Stimulated activated CD4-positive, alpha-beta T cell treated with anti-CD3 and anti-CD28 coated beads, Interleukin-1b, Interleukin-23, amount 100 ng/mL, for 48 hours (primary cell): ENCODE measurements at places on chromosomes 4 and X.

DNA sequence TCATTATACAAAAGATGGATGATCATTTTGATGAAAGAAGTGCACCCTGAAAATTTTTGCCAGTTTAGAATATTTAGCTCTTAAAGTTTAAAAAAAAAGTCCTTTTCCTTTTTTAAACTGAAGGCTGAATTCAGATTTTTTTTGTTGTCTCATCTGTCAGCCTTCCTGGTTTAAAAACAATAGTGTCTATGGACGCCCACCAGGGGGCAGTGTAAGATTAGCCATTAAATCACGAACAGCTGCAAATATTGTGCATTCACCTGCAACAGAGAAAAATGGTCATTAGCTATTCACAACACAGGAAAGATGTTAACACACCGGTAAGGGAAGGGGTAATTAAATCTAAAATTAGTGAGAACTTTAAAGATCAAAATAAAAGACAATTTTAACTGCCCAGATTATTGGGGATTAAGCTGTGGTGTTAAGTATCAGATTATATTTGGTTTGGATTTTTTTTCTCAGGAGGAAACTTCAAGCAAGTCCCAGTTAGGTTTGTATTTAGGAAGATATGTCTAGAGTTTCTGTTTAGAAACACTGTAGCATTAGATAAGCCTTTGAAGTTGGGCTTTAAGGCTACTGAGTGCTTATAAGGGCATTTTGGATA is 4.4 kb upstream of the CXorf38 start:
- DNase-seq: peak; percentile 55

DNA sequence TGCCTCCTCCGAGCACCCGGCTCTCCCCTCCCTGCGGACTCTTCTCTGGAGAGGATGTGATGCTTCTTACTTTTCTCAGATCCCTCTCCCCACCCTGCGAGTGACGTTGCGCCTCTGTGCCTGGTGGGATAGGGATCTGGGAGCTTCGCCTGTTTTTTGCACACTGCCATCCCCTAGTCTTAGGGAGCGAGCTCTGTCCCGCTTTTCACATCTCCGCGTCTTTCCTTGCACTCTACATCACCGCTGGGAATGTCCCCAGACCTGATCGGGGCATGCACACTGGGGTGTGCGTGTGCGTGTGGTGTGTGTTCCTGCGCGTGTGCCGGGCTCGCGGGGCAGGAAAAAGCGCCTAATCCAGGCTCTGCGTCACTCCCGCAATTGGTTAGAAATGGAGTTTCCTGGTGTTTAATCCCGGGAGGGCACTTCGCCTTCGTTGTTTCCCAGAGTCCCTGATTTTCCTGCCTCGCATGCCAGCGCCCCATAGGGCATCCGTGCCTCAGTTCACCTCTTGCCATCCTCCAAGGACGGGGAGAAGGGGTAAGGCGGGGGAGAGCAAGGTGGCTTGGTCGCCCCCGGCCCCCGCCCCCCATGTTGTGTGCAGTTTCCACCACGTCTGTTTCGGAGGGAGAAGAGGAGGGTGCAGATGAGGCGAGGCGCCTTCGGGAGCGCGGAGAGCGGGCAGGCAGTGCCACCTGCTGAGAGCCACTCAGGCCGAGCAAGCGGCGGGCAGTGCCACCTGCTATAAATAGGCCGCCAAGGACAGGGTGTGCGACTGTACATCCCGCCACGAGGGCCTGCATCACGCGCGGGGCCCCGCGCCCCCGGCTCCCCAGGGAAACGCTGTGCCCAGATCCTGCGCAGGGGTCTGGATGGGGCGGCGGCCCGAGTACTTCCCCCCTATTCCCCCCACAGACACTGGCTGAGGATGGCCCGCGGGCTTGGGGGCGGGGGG is 759 bp upstream of the TBC1D1 start:
- peak; percentile 30 for DNase-seq

- no peak for DNase-seq
Measured at GRCh38 chrX:86805241-86805640, 657.0 kb downstream of the DACH2 start.

DNA sequence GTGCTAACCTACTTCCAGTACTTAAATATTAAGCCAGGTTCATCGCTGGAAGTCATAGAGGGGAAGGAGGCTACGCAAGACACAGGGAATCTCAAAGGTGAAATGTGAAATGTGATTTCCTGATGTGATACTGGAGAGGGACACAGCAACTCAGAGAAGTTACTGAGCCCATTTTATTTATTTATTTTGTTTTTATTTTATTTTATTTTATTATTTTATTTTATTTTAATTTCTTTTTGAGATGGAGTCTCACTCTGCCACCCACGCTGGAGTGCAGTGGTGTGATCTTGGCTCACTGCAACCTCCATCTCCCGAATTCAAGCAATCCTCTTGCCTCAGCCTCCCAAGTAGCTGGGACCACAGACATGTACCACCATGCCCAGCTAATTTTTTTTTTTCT is 19.7 kb downstream of the CLRN2 start:
- DNase-seq: no peak

DNA sequence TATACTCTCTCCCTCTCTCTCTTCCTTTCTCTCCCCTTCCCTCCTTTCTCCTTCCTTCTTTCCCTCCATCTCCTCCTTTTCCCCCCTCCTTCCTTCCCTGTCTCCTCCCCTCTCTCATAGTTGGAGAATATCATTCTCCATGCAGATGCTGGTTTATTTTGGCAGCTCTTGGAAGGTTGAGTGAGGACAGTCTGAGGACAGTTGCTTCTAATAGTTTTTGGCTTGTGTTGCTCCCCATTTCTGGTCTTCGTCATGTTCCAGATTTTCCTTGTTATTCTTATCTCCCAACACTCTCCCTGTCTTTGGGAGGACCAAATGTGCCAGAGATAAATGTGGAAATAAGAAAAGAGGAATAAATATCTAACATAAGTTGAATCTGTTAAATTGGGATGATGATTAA is 263.0 kb downstream of the FRMPD4 start:
- DNase-seq: no peak

- DNase-seq: no peak
Measured at GRCh38 chr4:41258783-41259182, 2.1 kb downstream of the UCHL1 start.

DNA sequence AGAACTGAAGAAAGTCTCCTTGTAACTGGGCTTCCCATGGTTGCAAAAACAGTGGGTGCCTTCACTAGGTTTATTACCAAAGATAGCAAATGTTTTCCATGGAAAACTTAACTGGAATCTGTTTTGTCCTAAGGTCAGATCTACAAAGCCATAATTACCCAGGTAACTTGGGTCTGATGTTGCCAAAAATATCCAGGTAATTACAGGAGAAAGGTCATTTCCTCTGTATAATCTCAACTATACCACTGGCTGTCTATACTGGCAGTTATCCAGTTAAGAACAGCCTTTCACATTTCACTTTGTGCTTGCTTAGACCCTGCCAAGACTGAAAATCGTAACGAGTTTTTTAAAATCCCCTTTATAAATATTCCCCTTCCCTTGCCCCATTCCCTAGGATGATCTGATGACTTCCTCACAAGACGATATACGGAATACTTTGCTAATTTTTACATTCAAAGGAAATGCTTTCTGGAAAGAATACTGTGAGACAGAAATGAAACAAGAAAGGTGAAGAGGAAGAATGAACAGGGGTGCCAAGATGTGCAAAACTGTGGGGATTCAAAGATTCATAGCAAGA is 105.5 kb downstream of the MAML3 start:
- DNase-seq: no peak

GRCh38 chr4:38787693-38788092 is 4.9 kb upstream of the TLR10 start:
- no peak for DNase-seq

DNA sequence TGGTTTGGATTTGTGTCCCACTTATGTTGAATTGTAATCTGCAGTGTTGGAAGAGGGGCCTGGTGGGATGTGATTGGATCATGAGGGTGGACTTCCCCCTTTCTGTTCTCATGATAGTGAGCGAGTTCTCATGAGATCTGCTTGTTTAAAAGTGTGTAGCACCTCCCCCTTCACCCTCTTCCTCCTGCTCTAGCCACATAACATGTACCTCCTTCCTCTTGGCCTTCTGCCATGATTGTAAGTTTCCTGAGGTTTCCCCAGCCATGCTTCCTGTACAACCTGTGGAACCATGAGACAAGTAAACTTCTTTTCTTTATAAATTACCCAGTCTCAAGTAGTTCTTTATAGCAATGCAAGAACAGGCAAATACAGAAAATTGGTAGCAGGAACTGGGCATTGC is 138.7 kb downstream of the INPP4B start:
- DNase-seq: no peak

- no peak for DNase-seq
Measured at GRCh38 chr4:145732001-145732815, 52.3 kb downstream of the C4orf51 start.

DNA sequence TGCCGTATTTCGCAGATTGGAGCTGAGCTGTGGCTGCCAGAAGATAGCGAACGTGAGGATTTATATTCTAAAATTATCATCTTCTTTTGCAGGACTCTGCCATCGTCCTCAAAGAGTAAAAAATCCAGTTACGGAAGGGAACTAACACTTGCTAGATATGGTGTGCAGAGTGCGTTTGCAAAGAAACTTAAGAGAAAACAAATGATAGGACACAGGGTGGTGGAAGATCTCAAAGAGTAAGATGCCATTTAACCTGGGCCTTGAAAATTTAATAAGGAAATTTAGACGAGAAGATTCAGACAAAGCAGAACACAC is 566 bp downstream of the LARP7 start:
- no peak for DNase-seq

DNA sequence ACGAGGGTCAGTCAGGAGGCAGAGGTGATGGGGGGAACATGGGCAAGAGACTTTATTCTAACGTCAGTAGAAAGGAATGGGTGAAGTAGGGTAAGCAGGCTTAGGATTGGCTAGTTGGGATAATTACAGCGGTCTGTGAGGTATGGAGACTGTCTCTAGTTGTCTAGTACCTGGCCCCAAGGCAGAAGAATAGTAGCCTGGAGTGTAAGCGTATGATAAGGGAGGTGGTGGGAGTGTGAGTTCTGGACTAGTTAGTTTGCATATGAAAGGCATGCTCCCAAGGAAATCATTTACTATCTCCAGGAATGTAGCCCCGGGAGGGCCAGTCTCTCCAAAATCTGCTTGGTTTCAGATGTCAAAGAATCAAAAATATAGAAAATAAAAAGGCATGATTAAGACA is 219.6 kb upstream of the ANXA3 start:
- no peak for DNase-seq

DNA sequence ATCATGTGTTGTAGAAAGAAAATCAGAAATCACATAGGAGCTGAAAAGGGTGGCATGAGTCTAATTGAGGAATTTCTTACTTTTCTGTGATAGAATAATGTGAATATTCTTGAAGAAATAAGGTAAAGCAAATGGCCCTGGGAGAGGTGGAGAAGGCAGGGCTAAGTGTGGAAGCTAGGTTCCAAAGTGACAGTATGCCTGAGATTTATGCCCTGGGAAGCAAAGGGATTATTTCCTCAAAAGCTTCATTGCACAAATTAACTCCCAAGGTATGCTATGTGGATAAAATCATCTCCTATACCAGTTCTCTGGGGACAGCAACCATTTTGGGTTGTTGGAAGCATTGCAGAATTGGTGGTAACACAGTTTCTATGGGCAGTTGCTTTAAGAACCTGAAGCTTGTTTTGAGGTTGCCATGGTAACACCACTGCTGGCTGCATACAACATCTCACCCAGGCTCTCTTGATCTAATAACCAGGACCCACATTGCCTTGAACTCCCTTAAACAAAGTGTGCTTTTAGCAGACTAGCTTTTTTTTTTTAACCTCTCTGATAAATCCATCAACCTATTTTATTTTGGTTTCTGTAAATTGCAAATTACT is 21.0 kb downstream of the MAOA start:
- DNase-seq: no peak

DNA sequence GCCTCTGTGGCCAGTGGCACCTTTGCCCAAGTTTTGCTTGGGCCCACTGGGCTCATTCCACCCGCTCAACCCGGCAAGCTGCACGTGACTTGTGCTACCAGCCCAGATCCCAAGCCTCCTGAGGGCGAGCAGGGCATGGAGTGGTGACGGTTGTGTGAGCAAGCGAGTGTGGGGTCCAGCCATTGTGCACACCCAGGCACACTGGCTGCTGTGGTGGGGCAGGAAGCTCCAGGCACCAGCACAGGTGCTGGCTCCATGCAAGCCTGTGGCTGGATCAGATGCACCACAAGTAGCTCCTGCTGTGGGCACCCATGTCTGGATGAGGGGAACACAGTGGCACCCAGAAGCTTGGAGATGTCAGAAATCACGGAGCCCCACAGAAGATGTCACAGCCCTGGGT is 557.0 kb upstream of the GNPDA2 start:
- no peak for DNase-seq

- peak; percentile 3 for DNase-seq
Measured at GRCh38 chrX:85243761-85244449, at the start of the genes SATL1 and ZNF711. TSS of gene SATL1 (minus strand) at chrX:85243779. CDS start at chrX:85108968, 134,811 bp downstream. TSS of gene ZNF711 (plus strand) at chrX:85243991. CDS start at chrX:85247573, 3,582 bp downstream.
